Activated T-helper 1 cell treated with anti-CD3 and anti-CD28 coated beads, Interleukin-12 subunit alpha, Interleukin-12 subunit beta, Interleukin-2, Interleukin-4 antibody, amounts not matched to agents 30 ng/mL and 10 ng/mL and 1 ng/mL, durations not matched to agents 14 hours and 24 hours and 36 hours (primary cell): ENCODE measurements at places on chromosomes 5 and 9. TPM values are rescaled to one million over a fixed set of nuclear protein-coding genes. Genes with fewer than 3 reads are reported as not detected.

The PCDHA4 gene
- not detected in 2 replicates for total RNA-seq

The IL4 gene
- total RNA-seq: 56.9 and 57.1 TPM in 2 replicates

DNA sequence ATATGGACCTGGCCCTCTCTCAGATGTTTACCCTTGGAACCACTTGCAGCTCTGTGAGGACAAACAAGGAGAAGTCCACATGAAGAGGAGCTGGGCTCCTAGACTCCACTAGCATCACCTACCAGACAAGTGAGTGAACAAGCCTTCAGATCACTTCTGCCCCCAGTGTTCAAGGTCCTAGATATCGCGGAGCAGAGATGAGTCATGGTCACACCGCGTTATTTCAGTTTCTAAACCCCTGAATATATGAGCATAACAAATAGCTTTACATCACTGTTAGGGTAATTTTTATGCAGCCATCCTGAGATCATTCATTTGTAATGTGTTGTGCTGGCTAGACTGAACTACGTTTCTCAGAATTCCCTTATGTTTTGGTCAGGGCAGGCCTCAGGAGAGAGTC, 77.0 kb upstream of the DAP start:
- H3K36me3 ChIP-seq: no peaks in the 10 kb centered on the region
- peaks cover 4% of the 10 kb centered on the region for H3K27me3 ChIP-seq
- no peak overlapping the region for H3K4me3 ChIP-seq
- no peak for DNase-seq

DNA sequence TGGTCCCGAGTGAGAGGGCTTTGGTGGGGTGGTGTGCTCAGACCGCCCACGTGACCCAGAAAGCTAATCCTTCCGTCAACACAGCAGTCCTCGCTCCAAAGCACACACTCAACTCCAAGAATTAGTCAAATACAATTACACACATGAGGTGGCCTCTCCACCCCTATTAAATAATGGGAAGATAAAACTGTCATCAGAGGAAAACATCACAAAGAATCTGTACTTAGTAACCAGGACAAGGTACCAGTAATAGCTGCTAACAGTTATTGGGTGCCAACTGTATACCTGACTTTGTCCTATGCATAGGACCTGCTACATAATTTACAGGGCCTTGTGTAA, 222.8 kb downstream of the HSPA4 start:
- H3K4me3 ChIP-seq: no peak overlapping the region
- H3K4me1 ChIP-seq: no peaks in the 10 kb centered on the region
- H3K36me3 ChIP-seq: no peaks in the 10 kb centered on the region
- H3K27ac ChIP-seq: no peak overlapping the region
- peaks cover 5% of the 10 kb centered on the region for H3K27me3 ChIP-seq
- DNase-seq: no peak
